Left renal pelvis (tissue), 4 donors: ENCODE measurements at places on chromosomes 13 and 19.

GRCh38 chr19:41901707-41902360, 18.9 kb downstream of the ARHGEF1 start:
- DNase-seq, result no peak

- peak; percentile 14 for DNase-seq
These were observed 284.4 kb downstream of the DIAPH3 start for GRCh38 chr13:59879281-59879680.

GRCh38 chr13:101080616-101081015, 335.7 kb downstream of the NALCN start:
- no peak for DNase-seq

DNA sequence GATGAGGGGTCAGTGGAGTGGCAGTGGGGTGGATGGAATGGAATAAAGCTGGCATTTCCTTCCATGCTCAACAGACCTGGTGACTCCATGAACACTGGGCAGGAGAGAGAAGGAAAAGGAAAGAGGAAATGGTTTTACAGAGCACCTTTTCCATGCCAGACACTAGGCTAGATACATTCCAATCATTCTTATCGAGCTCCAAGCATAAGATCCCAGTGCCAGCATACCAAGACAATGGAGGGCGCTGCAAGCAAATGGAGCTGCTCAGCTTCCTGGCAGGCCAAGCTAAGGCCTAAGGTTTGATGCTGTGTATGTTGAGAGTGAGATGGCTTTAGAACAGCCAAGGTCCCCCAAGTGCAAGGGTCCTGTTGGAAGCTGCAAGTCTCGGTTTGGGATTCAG, 113.2 kb downstream of the HSPH1 start:
- DNase-seq, result no peak

DNA sequence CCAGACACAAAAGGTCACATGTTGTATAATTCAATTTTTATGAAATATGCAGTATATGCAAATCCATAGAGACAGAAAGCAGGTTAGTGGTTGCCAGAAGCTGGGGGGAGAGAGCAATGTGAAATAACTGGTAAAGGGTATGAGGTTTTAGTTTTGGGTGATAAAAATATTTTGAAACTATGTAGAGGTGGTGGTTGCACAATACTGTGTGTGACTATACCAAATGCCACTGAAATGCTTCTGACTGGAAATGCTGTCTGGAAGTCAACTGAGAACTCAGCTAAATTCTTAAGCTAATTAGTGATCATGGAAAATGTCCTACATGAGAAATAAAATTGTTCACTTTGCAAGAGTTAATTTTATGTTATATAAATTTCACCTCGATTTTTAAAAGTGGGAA, 65.3 kb upstream of the RXFP2 start:
- DNase-seq, result no peak

- DNase-seq, result no peak
These were observed 72.4 kb downstream of the KDM4B start for GRCh38 chr19:5041168-5041912.

- DNase-seq, result no peak
These were observed 75.9 kb upstream of the RNF113B start for GRCh38 chr13:98252931-98253470.

- no peak for DNase-seq
These were observed 1230.3 kb downstream of the DIAPH3 start for GRCh38 chr13:58933475-58933874.

- DNase-seq, result no peak
These were observed 100.0 kb downstream of the COL4A1 start for GRCh38 chr13:110206996-110207395.

DNA sequence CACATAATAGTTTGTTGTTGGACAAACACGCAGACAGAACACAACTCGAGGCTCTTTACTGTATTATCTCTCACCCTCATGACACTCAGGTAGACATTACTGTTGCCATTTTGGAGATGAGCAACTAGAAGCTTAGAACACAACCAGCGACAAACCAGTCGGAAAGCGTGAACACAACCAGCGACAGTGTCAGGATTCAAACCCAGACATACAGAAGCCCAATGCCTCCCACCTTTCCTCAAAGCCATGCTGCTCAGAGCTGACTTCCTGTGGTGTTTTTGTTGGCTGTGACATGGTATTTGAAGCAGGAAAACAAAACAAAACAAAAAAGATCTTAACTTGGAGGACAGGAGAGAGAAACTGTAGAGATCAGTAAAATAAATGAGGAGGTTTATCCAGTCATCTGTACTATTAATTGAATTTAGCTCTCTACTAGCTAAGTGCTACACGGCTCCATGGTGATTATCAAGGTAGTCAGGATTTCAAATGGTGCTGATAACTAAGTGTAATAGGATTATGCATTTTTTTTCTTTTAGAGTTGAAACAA, 92.1 kb downstream of the STARD13 start:
- no peak for DNase-seq

GRCh38 chr19:50537769-50538230, 24.1 kb upstream of the ASPDH start:
- no peak for DNase-seq

GRCh38 chr19:9793071-9793591, 24.6 kb upstream of the ZNF846 start:
- DNase-seq, result no peak

DNA sequence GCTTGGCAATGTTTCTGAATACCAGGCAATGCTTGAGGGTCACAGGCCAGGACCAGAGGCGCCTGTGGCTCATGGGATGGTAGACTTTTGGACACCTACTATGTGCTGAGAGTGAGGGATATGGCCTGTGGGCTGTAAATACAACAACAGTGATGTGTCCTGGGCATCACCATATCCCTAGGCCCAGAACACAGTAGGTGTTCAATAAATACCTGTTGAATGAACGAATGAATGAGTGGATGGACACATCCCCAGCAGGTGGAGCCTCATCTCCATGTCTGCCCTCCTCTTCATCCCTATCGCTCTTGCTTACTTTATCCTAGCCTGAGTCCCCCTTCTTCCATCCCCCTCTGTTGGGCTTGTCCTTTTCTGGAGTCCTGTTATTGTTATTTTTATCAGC, 16.5 kb upstream of the NANOS2 start:
- DNase-seq, result no peak

- DNase-seq, result no peak
These were observed 26.6 kb downstream of the PPP1R37 start for GRCh38 chr19:45119582-45119981.

DNA sequence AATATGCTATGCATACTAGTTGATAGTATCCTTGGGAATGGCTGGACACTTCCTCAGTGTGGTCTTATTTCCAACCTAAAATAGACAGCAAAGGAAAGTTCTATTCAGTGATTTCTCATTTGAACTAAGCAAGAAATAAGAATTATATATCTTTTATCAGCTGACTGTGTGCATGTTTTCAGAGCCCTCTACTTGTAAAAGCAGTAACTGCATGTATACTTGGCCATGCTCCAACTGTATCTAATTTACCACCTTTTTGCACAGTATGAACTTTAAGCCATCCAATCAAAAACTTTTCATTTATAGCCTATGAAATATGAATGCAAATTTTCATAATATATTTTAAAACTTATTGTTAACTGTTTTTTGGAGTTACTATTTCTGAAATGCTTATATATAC, 136.4 kb upstream of the PCDH9 start:
- DNase-seq, result no peak

DNA sequence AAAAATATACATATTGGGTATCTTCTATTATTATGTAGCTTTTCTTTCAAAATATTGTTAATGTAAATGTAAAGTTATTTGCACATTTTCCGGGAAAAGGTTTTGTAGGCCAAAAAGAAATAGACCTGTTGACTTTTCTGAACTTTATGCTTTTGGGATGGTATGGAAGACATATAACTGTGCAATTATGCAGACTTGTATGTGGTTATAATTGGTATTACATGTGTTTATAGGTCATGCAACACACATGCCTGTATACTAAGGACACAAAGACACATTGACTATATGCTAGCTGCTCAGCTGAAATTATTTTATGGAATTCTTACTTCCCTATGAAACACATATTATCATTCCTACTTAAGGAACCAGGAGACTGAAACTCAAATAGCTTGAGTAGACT, 2.3 kb upstream of the NBEA start:
- no peak for DNase-seq

DNA sequence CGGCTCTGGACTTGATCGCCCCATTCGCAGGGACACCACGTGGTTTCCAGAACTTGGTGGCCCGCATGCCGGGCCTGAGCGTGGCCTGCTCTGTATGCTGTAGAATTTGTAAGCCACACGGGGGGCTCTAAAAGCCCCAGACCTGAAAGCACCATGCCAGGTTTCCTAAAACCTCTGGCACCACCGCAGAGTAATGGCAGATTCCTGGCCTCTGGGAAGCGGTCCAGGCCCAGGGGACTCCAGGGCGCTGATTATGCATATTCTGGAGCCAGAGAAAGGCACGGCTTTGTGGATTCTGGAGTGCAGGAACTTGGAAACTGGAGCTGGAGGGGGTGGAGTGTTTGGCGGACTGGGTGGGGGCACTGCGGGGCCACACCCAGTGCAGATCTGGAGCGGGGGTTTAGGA, 3.7 kb downstream of the FTL start:
- DNase-seq, result no peak

DNA sequence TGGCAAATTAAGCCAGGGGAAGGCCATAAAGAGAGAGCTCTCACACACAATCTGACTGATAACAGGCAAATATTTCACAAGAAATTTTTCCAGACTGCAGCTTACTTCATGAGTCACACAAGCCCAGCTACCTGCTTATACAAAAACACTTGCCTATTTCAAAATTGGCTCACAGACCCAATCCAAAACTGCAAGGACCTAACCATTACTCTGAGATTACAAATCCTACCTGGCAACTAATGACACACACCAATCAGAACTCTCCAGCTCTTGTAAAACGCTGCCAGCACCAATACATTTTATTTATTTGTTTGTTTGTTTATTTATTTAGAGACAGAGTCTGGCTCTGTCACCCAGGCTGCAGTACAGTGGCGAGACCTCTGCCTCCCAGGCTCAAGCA, 18.1 kb upstream of the ZFP82 start:
- no peak for DNase-seq

GRCh38 chr19:50745221-50745620, 22.1 kb downstream of the CLEC11A start:
- DNase-seq, result no peak

GRCh38 chr13:21361706-21362105, 97.4 kb downstream of the ZDHHC20 start:
- no peak for DNase-seq

DNA sequence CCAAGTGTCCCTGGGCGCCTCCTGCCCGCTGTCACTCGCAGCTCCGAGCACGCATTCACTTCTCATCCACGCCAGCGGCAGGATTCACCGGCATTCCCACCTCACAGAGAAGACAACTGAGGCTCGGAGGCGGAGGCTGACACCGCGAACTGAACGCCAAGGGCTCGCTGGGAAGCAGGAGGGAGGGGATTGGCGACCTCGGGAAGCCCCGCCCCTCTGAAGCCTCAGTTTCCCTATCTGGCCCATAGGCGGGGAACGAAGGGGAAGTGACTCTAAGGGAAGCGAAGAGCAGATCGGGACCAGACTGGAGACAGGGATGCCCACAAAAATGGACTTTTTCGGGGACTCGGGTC, 256 bp downstream of the MICOS13 start:
- DNase-seq, result no peak

DNA sequence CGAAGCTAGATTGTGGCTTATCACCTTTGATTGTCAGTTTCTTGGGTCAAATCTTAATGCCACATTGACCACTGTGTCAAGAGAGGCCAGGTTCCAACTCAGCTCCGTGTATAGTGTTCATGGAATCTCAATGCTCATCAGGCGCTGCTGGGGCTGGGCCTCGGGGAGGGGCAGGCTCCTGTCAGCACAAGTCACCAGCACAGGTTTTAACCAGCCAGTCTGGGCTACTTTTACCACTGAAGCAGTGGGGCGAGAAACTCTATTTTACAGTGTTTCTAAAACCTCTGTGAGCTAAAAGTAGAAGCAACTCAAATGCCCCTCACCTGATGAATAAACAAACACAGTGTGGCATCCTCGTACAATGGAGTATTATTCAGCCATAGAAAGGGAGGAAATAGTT, 118.7 kb upstream of the GJB6 start:
- DNase-seq, result no peak

DNA sequence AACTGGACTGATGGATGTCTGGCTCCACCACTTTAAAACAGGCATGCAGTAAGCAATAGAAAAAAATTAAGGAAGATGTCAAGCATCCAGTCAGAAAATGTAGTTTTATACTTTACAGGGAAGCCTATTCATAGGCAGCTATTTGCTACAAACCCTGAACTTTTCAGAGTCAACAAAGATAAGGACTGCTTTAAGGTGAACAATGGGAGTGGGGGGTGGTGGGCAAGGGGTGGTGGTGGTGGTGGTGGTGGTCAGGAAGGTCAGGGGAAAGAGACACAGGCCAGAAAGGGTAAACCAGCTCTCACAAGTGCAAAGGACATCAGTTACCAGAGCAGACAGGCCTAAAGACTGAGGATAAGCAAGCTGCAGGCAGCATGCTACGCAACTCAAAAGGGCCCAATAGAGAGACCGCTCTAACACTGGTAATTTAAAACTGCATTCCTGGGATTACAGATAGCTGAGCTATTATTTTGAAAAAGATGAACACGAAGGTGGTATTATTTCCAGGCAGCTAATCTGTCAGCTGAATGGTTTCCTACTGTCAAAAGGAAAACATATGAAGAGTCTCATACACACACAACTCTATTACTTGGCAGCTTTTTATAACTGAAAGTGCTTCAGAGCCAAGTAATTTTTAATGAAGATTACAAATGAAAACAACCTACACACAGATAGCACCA, 14.8 kb downstream of the BRD4 start:
- no peak for DNase-seq

DNA sequence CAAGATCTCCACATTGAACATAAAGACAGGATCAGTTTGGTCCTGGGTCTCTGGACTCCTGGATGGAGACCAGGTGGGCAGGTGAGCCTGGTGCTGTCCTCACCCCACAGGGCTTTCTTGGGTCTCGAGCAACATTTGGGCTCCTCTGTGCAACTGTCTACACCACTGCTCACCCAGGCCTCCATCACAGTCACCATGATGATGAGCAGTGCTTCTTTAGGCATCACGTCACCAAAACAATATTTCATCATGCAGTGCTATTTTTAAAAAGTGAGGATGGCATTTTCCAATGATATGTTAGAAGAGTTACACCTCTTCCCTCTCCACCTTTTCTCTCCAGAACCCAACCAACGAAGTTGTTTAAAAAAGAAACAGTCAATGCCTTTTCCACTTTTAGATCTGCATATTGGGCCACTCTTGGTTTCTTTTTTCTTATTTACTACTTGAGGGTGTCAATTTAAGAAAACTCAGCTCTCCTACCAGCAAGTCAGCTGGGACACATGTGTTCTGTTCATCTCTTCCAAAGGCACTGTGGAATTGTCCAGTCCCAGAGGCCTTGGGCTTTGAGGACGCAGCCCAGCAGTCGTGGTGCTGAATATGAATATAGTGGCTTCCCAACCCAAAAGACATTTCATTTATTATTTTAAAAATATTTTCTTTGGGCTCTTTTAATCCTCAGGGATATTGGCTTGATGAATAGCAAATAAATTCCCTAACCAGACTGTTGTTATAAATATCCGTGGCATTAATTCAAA, 405.7 kb downstream of the KCNRG start:
- no peak for DNase-seq

DNA sequence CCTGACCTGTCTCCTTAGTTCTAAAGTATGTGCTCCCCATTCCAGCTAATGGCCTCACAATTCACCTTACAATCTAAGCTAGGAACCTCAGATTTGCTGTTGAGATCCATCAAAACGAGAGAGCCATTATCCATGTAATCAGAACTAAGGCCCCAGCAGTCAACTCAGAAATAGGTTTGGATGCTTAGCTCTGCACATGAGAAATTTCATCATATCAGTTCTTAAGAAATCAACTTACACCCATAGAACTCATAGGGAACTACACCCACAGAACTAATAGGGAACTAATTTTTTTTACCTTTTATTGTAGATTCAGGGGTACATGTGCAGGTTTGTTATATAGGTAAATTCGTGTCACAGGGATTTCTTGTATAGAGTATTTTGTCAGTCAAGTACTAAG, 28.7 kb downstream of the CYSLTR2 start:
- no peak for DNase-seq
